Stimulated activated CD4-positive, alpha-beta T cell treated with anti-CD3 and anti-CD28 coated beads, TNF-alpha, amount 100 ng/mL, for 1 hour (primary cell): ENCODE measurements at places on chromosomes 5 and 9.

DNA sequence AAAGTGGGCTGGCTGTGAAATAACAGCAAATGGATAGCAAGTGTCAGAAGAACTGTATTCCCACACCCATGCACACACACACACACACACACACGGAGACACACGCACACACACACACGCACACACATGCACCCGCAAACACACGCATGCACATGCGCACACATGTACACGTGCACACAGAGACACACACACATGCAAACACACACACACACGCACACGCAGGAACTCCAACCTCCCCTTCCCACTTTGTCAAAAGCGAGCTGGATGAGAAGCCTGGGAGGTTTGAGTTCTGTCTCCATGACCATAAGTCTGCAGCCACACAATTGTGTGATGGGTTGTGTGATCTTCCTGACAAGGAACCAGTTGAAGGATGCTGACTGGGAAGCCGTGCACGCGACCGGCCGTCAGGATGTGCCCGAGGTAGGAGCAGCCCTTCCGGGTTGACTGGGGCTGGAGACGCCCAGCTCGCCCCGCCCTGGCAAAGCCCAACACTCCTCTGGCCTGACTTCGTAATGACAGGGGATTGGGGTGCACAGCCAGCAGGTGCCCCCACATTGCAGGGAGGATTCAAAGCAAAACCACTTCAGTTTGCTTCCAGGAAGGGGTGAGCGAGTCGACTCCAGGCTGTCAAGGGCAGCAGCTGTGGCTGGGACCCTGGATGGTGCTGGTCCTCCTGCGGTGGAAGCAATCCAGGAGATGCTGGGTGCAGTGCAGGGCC, 29.3 kb upstream of the NKD2 start:
- DNase-seq, result no peak

DNA sequence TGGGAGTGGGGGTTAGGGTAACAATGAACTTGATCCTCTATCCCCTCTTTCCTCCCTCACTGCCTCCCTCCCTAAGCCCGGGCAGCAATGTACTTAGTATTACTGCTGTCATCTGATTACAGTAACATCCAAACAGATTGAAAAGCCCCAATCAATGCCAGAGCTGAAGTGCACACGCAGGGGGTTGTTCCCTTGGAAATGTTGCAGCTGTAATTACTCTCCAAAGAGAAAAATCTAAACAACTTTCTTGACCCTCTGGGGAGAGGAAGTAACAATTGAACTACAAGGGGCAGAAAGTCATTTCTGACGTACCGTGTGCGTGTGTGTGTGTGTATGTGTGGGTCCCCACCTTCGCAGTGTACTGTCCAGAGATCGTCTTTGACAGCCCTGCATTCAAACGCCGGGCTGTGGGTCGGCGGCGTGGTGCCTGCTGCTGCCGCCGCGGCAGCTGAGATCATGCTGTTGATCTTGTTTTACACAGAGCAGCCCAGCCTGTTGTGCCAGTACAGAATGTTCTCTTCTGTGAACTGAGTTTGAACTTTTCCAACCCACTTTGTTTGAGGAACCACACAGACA, 66.0 kb upstream of the KLF9 start:
- DNase-seq, result no peak

- DNase-seq, result no peak
These were observed 244.8 kb upstream of the IRX2 start for GRCh38 chr5:2996248-2996647.

DNA sequence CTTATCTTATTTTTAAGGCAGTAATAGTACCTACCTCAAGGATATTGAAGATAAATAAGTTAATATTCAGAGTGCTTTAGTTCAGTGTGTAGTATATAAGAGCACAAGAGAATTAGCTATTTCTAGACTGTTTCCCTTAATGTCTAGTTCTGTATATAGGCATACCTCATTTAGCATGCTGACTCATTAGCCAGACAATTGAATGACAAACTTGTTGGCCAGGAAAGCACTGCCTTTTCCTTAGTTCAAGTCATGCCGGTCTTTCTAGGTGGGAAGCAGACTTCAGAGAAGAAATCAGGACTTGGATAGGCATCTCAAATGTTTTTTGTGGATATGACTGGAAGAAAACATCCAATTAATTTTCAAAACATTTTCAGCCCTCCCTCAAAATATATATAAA, 3.2 kb upstream of the FBXO4 start:
- DNase-seq, result no peak

DNA sequence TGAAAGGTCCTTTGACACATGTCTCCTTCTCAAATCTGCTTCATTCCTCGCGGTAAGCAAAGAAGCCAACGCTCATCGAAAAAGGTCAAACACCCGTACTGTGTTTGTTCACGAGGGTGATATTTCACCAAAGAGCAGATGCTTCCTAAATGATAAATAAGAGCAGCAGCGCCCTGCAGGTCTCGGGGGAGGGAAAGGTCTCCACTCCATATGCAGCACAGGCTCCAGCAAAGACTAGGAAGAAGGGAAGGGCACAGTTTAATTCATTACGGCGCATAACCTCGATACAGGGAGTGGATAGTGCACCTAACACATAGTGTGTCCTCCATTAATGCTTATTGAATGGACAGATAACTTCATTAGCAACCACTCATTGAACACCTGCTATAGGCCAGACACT, 593.3 kb downstream of the CDK5RAP2 start:
- no peak for DNase-seq

DNA sequence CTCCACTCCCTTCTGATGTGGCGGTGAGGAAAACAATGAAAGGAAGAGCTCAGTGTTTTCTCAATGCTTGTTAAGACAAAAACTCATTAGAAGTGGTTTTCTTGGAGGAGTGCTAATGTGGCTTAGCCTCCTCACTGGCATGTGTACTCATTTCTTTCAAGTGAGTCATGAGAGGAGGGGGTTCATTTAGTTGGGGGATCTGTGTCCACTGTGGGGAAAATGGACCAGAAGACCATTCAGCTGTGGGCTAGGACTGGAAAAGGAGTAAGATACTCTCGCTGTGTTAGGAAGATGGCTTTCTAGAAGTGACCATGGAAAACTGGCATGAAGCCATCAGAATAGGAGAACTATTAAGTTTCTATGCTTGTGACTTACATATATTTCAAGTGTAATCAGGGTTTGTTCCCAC, 23.5 kb downstream of the KLF9 start:
- no peak for DNase-seq

DNA sequence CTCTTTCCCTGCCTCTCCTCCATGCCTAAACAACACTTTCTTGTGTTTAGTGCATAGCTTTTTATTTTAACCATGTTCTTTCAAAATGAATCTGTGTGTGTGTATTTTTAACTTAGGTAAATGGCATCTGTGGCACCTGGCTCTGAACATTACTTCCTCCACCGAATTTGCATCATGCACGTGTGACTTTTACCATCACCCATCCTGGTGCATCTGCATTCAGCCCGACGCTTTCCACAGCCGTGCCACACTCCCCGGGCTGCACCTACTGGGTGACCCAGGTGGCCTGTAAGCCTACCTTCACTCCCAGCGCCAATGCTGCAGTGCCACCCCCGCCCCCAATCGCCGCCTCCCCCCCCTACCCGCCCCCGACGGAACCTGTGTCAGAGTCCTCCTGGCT, 12.7 kb upstream of the FCN1 start:
- no peak for DNase-seq

DNA sequence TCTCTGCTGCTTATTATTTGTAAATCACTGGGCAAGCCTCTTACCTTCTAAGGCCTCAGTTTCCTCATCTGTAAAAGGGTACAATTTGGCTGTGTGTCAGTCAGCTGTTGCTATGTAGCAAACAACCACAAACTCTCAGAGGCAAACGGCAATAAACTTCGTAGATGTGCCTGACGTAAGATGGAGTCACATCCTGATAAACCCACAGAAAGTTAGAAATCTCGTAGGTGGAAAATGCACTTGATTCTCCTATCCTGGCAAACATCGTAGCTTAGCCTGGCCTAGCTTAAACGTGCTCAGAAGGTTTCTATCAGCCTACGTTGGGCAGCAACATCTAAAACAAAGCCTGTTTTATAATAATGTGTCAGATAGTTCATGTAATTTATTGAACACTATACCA, 35.0 kb upstream of the UNC5A start:
- DNase-seq, result no peak
